Fibroblast of skin of scalp (primary cell): ENCODE measurements at places on chromosomes 6 and 20.

DNA sequence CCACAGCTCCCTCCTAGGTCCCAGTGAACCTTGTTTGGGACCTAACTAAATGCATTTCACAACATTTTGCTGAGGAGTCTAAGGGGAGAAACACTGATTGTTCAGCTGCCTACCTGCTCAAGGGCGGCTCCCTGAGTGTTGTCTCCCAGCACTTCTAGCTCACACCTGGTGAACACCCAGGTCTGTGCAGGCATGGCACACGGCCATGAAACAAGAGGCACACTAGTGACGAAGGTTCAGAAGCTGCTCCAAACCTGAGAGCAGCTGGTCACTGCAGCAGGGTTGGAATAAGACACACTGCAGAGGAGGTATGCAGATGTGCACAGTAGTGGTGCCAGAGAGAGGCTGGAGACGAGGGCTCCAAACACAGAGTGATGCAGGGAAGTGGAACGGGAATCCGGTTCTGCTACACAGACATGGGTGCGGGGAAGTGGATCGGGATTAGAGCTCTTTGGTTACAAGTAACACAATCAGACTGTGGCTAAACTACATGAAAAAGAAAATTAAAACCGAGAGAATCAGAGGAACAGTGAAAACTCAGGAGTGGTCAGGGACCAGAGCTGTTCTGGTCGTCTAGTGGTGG, 486.1 kb upstream of the CDH4 start:
- no peak for DNase-seq

DNA sequence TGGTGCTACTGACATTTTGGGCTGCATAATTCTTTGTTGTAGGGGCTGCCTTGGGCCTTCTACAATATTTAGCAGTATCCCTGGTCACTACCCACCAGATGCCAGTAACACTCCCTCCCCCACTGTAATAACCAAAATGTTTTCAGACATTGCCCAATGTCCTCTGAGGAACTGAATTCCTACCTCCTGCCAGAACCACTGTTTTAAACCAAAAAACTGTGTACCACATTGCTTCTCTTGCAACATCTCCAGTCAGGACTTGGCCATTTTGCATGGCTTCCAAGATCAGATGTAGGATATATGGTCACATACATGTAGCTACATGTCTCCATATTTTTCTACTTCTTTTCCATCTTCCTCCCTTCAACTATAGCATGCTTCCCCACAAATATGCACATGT, 97.4 kb upstream of the IFNGR1 start:
- DNase-seq, result peak; percentile 8

GRCh38 chr6:167750956-167751358, 75.8 kb upstream of the AFDN start:
- no peak for DNase-seq

- DNase-seq, result no peak
Observed at GRCh38 chr6:15338476-15338875, 92.6 kb downstream of the JARID2 start.

DNA sequence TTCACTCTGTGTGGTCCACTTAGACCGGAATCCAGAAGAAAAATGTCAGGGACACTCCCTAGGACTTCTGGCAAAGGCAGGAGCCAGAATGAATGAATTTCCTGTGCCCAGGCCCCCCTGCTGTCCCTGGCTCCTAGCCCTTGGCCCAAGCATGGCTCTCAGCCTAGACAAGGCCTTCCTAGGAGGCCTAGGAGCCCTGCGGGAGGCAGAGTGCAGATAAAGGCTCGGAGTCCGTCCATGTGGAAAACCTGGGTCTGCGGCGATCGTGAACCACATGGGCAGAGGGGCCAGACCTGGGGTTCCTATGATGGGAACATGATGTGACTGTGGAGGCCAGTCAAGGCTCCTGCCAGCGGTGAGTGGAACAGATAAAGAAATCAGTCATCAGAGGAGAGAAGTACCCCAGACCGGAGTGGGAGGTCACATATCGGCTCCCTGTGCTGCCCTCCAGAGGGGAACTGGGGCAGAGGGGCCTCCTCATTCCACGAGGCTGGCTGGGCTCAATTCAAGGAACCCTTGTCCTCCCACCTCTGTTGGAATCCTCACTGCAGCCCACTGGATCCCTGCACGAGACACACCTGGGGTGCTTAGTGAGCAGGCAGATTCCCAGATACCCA, 5.9 kb upstream of the VSTM2L start:
- DNase-seq, result peak; percentile 74

GRCh38 chr6:32972353-32973143, 4.2 kb downstream of the BRD2 start:
- no peak for DNase-seq
